ENCODE measurements at places on chromosomes 3 and 15. TPM values are rescaled to one million over a fixed set of nuclear protein-coding genes. Genes with fewer than 3 reads are reported as not detected.

- H3K4me1 ChIP-seq, result no peaks in the 10 kb centered on the region
- H3K27me3 ChIP-seq, result no peaks in the 10 kb centered on the region
- no peak overlapping the region for H3K27ac ChIP-seq
- no peaks in the 10 kb centered on the region for H3K36me3 ChIP-seq
Observed at GRCh38 chr3:107213044-107213669, 164.1 kb upstream of the CCDC54 start.

DNA sequence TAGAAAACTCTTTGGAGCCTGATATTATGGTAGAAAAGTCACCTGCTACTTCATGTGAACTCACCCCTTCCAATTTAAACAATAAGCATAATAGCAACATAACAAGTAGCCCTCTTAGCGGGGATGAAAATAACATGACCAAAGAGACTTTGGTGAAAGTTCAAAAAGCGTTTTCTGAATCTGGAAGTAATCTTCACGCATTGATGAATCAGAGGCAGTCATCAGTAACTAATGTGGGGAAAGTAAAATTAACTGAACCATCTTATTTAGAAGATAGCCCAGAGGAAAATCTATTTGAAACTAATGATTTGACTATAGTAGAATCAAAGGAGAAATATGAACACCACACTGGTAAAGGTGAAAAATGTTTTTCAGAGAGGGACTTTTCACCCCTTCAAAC is 5.1 kb upstream of the SCG5 start:
- no peak overlapping the region for H3K4me3 ChIP-seq
- peaks cover 28% of the 10 kb centered on the region for H3K36me3 ChIP-seq
- DNase-seq, result no peak
- no peaks in the 10 kb centered on the region for H3K27me3 ChIP-seq
- no peaks in the 10 kb centered on the region for H3K4me1 ChIP-seq

GRCh38 chr3:127143172-127143571 is 49.8 kb upstream of the PRR23E start:
- H3K27ac ChIP-seq, result no peak overlapping the region
- no peak overlapping the region for H3K4me3 ChIP-seq
- H3K27me3 ChIP-seq, result no peaks in the 10 kb centered on the region
- no peaks in the 10 kb centered on the region for H3K36me3 ChIP-seq

GRCh38 chr3:79922633-79923032 is 154.8 kb upstream of the ROBO1 start:
- DNase-seq, result no peak
- H3K4me3 ChIP-seq, result no peak overlapping the region
- no peaks in the 10 kb centered on the region for H3K4me1 ChIP-seq
- no peak overlapping the region for H3K27ac ChIP-seq
- H3K27me3 ChIP-seq, result no peaks in the 10 kb centered on the region
- H3K36me3 ChIP-seq, result no peaks in the 10 kb centered on the region

ALG1L2 gene
- total RNA-seq, result 1.7 TPM

All from H1 (cell line).